Neuronal stem cell (in vitro differentiated cells): ENCODE measurements at places on chromosomes 13 and 19.

- peaks cover 25% of the 10 kb centered on the region for H3K27me3 ChIP-seq
- no peak overlapping the region for H3K27ac ChIP-seq
- no peak overlapping the region for H3K4me3 ChIP-seq
- no peaks in the 10 kb centered on the region for H3K36me3 ChIP-seq
- H3K4me1 ChIP-seq = peaks cover 13% of the 10 kb centered on the region
- no peak for DNase-seq
These were observed 8.7 kb downstream of the PLPP2 start for GRCh38 chr19:282501-282900.

DNA sequence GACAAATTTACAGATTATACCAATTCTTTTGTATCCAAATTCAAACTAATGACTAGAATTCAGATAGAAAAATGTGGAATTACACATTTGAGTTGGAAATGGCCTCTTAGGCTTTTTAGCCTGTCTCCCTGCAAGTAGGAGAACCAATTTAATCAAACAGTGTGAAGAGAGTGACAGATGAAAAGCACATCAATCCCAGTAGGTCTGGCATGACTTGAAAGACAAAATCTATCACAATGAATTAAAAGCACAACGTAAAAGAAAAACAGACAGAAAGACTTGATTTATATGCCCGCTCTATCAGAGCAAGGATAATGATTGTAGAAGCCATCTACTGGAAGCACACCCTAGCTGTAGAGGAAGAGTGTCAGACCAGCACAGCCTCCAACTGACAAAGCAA is 1084.4 kb upstream of the SPRY2 start:
- H3K36me3 ChIP-seq = no peaks in the 10 kb centered on the region
- H3K27ac ChIP-seq = no peak overlapping the region
- H3K4me3 ChIP-seq = no peak overlapping the region
- H3K4me1 ChIP-seq = no peaks in the 10 kb centered on the region

DNA sequence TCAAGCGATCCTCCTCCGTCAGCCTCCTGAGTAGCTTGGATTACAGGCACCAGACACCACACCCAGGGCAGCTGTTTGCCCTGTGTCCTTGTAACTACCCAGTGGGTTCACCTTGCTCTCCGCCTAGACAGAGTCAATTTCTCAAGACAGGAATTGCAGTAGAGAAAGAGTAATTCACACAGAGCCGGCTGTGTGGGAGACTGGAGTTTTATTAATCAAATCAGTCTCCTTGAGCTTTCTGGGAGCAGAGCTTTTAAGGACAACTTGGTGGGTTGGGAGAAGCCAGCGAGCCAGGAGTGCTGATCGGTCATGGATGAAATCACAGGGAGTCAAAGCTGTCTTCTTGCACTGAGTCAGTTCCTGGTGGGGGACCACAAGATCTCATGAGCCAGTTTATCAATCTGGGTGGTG is 20.6 kb upstream of the ADGRE1 start:
- peaks cover 5% of the 10 kb centered on the region for H3K27me3 ChIP-seq
- no peaks in the 10 kb centered on the region for H3K36me3 ChIP-seq
- no peak for DNase-seq
- H3K4me1 ChIP-seq = no peaks in the 10 kb centered on the region

GRCh38 chr19:10230173-10230860 is 814 bp downstream of the S1PR2 start:
- H3K4me1 ChIP-seq = peaks cover 18% of the 10 kb centered on the region
- peak; percentile 64 for DNase-seq
- peak overlapping the region; percentile 84 for H3K27ac ChIP-seq
- H3K4me3 ChIP-seq = peak overlapping the region; percentile 92
- no peaks in the 10 kb centered on the region for H3K36me3 ChIP-seq
- no peaks in the 10 kb centered on the region for H3K27me3 ChIP-seq
